Neural progenitor cell (in vitro differentiated cells): ENCODE measurements at places on chromosomes 11 and 22.

DNA sequence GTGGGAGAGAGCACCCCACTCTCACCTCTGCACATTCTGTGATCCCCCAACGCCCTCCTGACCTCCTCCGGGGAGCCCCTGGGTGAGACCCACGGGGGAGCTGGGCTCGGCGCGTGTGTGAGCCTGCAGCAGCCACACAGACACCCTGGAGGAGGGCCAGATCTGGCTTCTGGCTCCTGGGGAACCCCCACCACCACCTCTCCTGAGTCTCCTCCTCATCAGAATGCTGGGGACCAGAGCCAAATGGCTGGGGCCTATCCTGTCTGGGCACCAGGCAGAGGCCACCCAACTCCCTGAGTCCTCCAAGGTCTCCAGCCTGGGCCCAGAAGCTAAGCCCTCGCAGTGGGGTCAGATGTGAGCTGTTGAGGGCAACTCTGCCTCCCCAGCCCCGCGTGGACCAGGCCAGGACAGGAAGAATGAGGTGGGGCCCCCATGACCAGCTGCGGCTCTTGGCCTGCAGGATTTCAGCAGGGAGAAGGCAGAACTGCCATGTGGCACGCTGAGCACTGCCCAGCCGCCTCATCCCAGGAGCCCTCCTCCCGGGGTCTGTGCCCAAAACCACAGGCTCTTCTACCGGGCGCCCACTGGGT lies 5.5 kb upstream of the PIM3 start:
- no peaks in the 10 kb centered on the region for H3K36me3 ChIP-seq
- H3K4me1 ChIP-seq, result peaks cover 3% of the 10 kb centered on the region
- H3K27ac ChIP-seq, result no peak overlapping the region
- no peaks in the 10 kb centered on the region for H3K27me3 ChIP-seq
- no peak for DNase-seq
- H3K4me3 ChIP-seq, result no peak overlapping the region

GRCh38 chr11:68212421-68213134 lies 518 bp downstream of the KMT5B start:
- no peaks in the 10 kb centered on the region for H3K27me3 ChIP-seq
- DNase-seq, result peak; percentile 94
- no peaks in the 10 kb centered on the region for H3K36me3 ChIP-seq
- peak overlapping the region; percentile 96 for H3K4me3 ChIP-seq

DNA sequence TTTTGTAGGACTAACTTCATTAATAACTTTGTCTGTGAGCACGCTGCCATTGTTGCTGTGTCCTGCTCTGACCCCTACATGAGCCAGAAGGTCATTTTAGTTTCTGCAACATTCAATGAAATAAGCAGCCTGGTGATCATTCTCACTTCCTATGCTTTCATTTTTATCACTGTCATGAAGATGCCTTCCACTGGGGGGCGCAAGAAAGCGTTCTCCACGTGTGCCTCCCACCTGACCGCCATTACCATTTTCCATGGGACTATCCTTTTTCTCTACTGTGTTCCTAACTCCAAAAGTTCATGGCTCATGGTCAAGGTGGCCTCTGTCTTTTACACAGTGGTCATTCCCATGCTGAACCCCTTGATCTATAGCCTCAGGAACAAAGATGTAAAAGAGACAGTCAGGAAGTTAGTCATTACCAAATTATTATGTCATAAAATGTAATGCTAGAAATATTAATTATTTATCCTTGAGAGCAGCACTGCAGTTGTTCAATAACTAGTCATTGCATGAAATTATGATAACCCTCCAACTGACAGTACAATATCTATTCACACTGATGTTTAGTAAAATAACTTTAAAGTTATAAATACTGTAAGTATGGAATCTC lies 46.4 kb upstream of the OR5D13 start:
- no peaks in the 10 kb centered on the region for H3K27me3 ChIP-seq
- no peaks in the 10 kb centered on the region for H3K36me3 ChIP-seq

DNA sequence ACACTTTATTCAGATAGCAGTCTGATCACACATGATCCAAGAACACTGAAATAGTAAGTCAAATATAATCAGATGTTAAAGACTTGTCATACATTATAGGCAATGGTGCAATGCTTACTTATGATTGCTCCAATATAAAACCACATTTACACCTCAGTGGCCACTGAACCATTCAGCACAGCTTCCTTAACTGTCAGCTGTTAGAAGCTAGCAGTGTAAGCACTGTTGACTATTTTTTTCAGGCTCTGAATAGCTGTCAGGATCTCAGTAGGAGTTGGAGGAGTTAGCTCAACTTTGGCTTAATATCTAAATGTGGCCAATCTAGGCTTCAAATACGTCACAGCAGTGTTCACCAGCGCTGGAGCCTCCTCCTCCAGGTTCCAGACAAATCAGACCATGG lies 36.6 kb downstream of the METTL15 start:
- H3K4me3 ChIP-seq, result no peak overlapping the region
- H3K36me3 ChIP-seq, result no peaks in the 10 kb centered on the region
- no peaks in the 10 kb centered on the region for H3K27me3 ChIP-seq
- H3K27ac ChIP-seq, result no peak overlapping the region
- no peak for DNase-seq

DNA sequence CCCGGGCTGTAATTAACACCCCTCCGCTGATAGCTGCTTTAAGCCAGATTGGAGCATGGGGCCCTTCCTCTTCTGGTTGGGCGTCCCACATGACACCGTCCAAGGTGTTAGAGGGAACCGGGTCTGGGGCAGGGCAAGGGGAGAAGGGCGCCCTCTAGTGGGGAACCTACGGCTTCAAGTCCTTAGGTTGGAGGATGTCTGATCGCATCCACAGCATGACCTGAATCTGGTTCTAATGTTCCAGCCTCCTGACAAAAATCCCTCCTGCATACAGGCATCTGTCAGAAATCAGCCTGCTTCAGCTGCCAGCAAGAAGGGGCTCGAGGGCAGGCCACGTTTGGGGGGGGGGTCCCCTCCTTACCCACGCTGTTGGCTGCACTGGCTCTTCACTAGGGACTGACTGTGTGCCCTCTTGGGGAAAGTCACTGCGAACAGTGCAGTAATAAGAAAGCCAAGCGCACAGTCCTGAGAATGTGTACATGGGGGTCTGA lies 94.2 kb upstream of the TBCEL start:
- peaks cover 11% of the 10 kb centered on the region for H3K4me1 ChIP-seq
- H3K27me3 ChIP-seq, result no peaks in the 10 kb centered on the region
- DNase-seq, result peak; percentile 90
- H3K4me3 ChIP-seq, result no peak overlapping the region
- H3K27ac ChIP-seq, result no peak overlapping the region
